ENCODE measurements at places on chromosomes 3 and 15.

- DNase-seq, result no peak
Measured at GRCh38 chr3:189455641-189456417, 175.4 kb upstream of the TP63 start.

DNA sequence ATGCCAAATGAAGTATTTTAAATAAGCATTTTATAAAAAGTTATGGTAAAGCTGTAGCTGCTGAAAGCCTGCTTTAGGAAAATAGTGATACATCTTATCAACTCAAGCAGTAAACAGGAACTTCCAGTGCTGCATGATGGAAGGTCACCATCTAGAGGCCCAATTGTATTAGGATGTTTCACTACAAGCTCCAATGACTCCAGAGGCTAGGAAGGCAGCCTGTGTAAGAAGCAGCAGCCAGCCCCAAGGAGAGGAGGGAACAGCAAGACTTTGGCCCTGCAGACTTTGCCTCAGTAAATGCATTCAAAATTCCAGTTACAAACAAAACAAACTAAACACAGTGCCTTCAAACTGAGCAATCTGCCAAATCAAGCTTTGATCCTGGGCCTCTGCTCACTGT is 32.1 kb downstream of the ILDR1 start:
- no peak for DNase-seq

GRCh38 chr3:186754871-186755270 is 28.5 kb upstream of the EIF4A2 start:
- no peak for DNase-seq

GRCh38 chr3:14175383-14176037 is 2.9 kb downstream of the XPC start:
- DNase-seq, result no peak

DNA sequence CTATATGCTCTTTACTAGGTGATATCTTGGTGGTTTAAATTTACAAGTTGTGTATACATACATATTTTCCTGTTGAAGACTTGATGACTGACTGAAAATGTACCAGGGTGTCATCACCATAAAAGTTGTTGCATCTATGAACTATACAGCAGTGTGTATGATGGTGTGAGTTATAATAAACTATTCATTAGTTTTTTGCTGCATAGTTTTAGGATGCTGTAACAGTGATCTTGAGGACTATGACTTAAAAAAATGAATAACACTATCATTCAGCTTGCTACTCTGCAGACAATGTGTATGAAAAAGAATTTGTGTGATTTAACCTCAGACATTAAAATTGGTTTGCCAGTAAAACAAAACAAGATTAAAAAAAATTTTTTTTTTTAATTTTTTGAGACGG is 49.0 kb downstream of the UBE2E2 start:
- DNase-seq, result no peak

DNA sequence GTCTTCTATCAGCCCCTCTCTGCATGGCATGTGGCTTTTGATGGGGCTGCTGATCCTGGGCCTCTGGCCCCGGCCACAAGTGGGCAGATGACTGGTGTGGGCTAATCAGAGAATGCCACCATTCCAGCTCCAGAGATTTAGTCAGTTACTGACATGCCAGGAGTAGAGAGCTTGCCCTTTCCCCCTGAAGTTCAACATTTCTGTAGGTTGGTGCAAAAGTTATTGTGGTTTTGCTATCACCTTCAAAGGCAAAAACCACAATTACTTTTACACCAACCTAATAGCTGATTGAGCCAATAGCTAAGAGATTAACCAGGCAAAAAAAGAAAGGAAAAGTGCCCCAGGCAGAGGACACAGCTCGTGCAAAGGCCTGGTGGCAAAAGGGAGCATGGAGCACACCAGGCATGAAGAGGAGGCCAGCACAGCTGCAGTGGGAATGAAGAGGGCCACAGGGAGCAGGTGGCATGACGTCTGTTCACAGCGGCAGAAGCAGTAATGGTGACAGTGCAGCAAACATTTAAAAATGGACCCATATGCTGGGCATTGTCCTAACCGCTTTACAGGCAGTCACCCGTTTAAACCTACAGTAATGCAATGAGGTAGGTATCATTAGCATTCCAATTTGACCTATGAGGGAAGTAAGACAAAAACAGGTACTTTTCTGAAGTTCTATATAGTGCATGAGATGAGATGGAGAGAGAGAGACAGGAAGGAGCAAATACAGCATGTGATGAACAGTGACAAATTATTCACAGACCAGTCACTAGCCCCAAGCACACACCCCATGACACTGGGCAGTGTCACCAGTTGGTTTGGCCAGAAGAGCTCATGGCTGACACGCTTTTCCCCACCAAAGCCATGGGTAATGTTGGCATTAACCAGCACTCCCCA is 373.0 kb upstream of the PROK2 start:
- DNase-seq, result no peak

- DNase-seq, result no peak
Measured at GRCh38 chr3:58371754-58372153, 39.1 kb downstream of the PXK start.
